ENCODE measurements at places on chromosomes 3 and 15.

- no peak for DNase-seq
Observed at GRCh38 chr3:133256787-133257483, 142.9 kb upstream of the BFSP2 start.

GRCh38 chr3:126851382-126851781, 131.5 kb upstream of the PLXNA1 start:
- DNase-seq, result no peak

DNA sequence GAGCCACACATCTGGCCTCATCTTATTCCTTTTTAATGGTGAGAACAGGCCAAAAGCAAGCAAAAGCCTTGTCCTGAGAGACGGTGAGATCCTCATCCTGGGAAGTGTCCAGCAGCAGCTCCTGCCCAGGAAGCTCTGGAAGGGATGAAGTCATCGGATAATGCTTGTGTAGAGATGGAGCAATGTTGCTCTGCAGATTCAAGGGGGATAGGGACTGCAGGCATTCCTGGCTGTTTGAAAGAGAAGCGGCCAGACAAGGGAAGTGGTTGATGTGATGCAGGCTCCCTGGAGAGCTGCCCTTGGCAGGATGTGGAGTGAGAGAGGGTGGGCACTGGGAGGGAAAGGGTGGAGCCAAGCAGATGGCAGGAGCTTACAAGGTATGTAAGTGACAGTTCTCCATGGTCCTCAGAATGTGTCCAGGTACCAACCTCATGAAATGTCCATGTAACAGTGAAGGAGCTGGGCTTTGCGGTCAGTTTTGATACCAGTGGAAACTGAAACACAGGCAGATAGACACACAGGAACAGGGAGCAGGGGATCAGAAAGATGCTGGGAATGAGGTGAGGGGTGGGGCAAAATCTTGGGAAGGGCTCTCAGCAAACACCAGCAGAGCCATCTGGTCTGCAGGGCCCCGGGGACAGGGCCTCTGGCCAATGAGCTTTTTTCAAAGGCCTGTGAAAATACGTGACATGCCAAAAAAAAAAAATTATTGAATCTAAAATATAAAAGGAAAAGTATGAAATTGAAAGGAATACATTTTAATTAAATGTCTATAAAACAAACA, 32.2 kb upstream of the LACTB start:
- DNase-seq, result no peak

DNA sequence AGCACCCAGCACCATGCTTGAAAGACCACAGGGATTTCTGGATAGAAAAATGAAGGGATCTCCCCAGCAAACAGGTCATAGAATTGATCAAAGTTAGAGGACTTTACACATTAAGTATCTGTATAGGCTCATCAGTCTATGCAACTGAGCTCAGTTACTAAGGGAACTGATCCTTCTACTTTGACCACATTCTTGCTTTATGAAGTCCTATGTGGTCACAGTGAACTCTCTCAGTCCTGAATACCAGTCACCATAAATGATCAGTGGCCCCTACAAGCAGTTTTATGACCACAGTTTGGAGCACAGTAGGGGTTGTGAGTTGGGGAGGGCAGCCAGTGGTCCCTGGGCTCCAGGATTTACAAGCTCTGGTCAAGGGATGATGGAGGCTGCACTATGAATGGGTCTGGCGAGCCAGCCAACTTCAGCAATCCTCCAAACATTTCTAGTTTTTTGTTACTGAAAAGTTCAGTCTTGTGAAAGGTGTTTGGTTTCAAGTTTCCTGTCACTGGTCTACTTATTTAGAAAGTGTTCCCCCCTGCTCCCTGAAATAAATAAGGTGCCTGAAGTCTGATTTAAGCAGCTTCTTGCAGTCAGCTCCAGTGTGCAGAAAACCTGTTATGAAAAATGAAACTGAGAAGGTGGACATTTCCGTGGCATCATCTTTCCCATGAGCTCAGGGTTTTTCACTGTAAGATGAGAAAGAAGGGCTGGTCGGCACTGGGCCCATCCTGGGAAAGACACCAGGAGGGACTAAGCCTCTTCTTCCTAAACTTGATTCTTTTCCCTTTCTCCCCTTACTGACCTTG, 75.5 kb downstream of the DAPK2 start:
- no peak for DNase-seq

GRCh38 chr15:59649603-59650002, 7.7 kb downstream of the GTF2A2 start:
- no peak for DNase-seq

DNA sequence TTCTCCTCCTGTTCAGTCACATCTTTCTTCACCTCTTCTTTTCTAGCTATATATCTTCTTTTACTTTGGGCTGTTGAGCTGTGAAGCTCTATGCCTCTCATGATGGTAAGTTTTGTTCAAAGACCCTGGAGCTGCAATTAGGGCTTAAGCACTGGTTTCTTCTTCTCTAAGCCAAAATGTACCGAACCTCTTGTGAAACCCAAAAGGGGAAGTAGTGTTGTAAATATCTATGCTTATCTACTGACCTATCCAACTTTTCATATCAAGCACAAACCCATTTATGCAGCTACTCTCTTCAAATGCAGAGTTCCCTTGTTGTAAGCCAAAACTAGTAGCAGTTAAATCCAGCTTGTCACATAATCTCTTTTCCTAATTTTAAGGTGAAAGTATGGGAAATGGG, 123.6 kb upstream of the CD96 start:
- no peak for DNase-seq

GRCh38 chr3:57530071-57530608, 14.0 kb downstream of the DNAH12 start:
- no peak for DNase-seq

DNA sequence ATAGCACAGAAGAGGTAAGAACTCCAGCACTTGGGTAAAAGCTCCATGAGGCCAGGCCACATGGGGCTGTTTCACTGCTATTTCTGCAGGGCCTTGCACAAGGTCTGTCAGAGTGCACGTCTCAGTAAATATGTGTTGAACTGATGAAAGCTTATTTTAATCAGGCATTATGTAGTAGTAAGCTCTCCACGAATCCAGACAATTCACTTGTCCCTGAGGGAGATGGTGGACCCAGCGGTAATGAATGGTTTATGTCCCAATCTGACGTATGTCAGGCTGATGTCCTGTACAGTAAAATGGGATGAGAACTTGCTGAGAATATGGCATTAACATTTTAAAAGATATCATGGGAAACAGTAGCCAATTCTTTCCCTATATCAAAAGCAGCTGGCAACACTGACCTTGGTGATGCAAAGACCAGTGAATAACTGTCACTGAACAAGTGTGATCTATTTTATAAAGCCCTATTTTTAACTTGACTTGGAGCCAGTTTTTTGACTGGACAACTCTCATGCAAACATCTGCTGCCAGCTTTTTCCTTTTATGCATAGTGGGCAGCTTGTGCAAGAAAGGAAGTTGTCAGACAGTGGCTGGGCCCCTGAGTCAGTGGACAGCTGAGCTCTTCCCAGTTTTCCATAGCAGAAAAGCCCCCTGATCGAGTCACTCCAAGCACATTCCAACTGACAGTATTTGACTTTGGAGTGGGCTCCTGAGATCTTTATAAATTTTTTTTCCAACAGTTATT, 519.8 kb upstream of the MDFIC2 start:
- no peak for DNase-seq

DNA sequence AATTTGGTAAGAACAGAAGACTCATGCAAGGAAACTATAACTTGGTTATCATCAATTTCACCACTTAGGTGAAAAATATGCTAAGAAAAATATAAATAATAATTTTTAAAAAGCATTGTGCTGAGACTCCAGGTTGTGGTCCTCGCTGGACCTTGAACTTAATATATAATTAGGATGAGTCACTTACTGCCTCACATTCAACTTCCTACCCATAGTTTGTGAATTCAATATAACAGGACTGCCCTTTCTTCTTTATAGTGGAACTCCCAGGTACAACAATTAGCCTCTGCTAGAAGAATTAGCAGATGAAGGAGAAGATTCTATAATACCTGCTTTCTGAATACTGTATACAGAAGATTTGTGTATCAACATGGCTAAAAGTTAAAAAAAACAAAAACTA, 149.1 kb upstream of the SPRED1 start:
- no peak for DNase-seq

DNA sequence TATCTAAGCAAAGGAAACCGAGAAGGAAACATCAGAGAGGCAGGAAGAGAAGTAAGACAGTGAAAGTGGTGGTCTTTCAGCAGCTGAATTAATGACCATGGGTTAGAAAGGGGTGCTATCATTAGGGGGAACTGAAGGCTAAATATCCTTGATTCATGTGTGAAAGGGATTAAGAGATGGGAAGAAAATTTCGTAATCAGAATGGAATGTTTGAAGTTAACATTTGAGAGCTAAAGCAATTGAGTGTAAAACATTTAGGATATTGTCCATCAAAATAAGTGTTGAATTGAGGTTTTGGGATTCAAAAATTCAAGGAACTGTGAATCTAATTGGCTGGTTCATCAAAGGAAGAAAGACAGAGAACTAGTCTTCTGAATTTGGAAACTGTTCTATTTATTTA, 4.1 kb upstream of the ECT2 start:
- no peak for DNase-seq

GRCh38 chr3:184658223-184658928, 53.5 kb downstream of the MAGEF1 start:
- no peak for DNase-seq

GRCh38 chr3:99875929-99876841, 58.5 kb downstream of the CMSS1 start:
- peak; percentile 31 for DNase-seq

- DNase-seq, result no peak
Observed at GRCh38 chr3:12231431-12231830, 57.4 kb upstream of the PPARG start.

- no peak for DNase-seq
Observed at GRCh38 chr3:102006812-102007485, 157.6 kb downstream of the NFKBIZ start.

GRCh38 chr15:31136016-31136415, 34.5 kb upstream of the TRPM1 start:
- DNase-seq, result no peak

- no peak for DNase-seq
Observed at GRCh38 chr3:126482503-126483255, 7.0 kb upstream of the ZXDC start.

DNA sequence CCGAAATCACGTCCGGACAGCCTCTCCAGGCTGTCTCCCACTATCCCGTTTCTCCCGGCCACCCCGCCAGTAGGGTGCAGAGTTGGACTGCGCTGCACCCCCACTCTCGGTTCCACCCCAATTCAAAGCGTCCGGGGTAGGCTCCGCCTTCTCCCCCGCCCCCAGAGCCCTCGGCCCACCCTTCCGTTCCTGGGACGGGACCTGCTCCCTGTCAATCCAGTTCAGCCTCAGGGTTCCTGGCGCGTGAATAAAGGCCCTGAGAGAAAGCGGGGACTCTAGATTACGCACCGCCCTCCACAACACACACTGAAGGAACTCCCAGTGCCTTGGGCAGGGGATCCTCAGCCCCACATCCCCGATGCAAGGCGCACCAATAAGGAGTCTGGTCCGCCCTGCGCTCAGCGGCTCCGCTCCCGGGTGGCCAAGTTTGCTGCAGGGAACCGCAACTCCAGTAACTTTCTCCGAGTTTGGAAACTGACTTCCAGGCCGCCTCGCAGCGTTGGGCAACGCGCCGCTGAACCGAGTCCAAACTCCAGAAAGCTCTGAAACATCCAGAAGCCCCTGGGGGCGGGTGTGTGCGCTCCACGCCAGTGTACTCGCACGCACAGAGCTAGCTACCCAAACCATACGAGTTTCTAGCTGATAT, 1.9 kb downstream of the ADAMTS9 start:
- DNase-seq, result no peak

DNA sequence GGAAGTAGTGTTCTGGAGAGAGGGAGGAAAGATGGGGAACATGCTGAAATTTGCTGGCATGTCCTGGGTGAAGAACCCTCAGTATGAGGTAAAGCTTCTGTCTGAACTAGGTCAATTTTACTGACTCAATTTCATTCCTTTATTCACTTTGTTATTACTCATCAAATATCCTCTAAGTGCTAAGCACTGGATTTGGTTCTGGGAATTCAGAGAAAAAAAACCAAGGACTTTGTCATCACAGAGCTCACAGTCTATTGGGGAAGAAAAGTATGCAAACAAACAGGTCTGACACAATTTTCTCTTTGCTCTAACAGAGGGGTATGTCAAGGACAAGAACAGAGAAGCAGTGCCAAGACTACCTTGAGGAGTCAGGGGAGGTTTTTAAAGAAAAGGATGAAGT, 68.0 kb downstream of the TFG start:
- no peak for DNase-seq

DNA sequence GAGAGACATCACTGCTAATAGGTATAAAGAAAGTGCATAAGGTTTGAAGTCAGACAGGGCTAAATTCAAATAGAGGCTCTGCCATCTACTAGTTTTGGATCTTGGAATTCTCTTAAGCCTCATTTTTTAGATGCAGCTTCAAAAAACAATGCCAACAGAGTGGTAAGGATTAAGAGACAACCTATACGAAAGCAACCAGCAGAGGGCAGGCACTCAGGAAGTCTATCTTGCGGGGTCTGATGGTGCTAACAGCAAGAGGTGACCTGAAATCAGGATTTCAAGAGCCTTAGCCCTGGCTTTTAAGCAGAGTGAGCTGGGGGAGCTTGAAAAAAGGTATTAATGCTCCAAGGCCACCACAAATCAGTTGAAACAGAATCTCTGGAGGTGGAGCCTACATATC, 40.7 kb downstream of the LDHAL6B start:
- DNase-seq, result peak; percentile 18

DNA sequence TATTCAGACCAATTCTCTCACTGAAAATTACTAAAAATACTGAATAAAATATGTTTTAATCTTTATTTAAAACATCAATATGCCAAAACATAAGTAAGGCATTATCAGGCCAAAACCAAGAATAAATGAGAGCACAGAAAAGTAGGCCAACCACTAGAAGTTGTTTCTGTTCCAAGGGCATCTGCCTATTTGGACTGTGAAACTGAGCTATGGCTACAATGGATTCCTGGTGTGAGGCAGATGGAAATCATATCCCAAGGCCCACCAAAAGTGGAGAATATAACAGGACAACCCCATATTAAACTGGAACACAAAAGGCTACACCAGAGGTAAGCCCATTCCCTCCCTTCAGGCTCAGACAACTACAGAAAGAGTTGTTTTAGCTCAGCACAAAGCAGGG, 302.8 kb upstream of the IL12A start:
- no peak for DNase-seq

DNA sequence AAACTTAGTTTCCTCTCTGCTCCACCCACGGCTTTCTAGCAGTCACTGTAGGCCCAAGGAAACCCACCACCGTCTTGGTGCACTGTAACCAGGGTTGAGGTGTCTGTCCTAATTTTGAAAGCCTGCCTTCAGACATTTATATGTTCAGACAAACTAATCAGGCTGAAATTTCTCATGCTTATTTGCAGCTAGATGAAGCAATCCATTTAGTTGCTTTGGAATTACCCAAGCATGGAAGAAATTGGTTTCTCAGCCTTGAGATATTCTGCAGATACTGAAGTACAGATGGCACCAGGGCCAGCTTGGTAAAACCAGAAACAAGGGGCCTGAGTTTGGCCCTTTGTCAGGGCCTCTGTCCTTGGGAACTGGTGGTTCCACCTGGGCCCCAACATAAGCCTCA, 105.4 kb downstream of the CACNA1D start:
- no peak for DNase-seq

GRCh38 chr15:70093070-70093469, 4.6 kb downstream of the TLE3 start:
- DNase-seq, result no peak

GRCh38 chr3:44509393-44509921, 32.0 kb upstream of the ZNF445 start:
- no peak for DNase-seq

All from activated CD4-positive, alpha-beta T cell treated with anti-CD3 and anti-CD28 coated beads for 24 hours (primary cell).